ENCODE measurements at places on chromosomes 2 and 18. TPM values are rescaled to one million over a fixed set of nuclear protein-coding genes. Genes with fewer than 3 reads are reported as not detected.

Gene TFCP2L1
- total RNA-seq = under 0.01 TPM

Gene DSG1
- total RNA-seq = not detected

Gene CPS1
- total RNA-seq = 35.7 TPM

Gene GPR55
- total RNA-seq = under 0.01 TPM

Gene KCNG2
- total RNA-seq = not detected

Gene FOXD4L1
- 0.16 TPM for total RNA-seq

Gene MC2R
- total RNA-seq = not detected

Data from fibroblast of the aortic adventitia (primary cell).